ENCODE measurements at places on chromosomes 12 and 14. TPM values are rescaled to one million over a fixed set of nuclear protein-coding genes. Genes with fewer than 3 reads are reported as not detected.

The ITGB7 gene
- total RNA-seq: not detected

The CISTR gene
- not detected for total RNA-seq

The CLEC1B gene
- total RNA-seq: not detected

The OASL gene
- 0.29 TPM for total RNA-seq

The DEGS2 gene
- under 0.01 TPM for total RNA-seq

The TAMALIN gene
- total RNA-seq: 45.2 TPM

The PMEL gene
- 0.40 TPM for total RNA-seq

The KRT81 gene
- total RNA-seq: not detected

The ADGRD1 gene
- not detected for total RNA-seq

The WASHC4 gene
- 245 TPM for total RNA-seq

The CD4 gene
- not detected for total RNA-seq

The LRIG3 gene
- 94.5 TPM for total RNA-seq

The UNC79 gene
- total RNA-seq: under 0.01 TPM

The TEAD4 gene
- 51.3 TPM for total RNA-seq

The NXPH4 gene
- total RNA-seq: 0.14 TPM

Data from thoracic aorta endothelial cell (primary cell).